ENCODE measurements at places on chromosomes 12 and 14.

DNA sequence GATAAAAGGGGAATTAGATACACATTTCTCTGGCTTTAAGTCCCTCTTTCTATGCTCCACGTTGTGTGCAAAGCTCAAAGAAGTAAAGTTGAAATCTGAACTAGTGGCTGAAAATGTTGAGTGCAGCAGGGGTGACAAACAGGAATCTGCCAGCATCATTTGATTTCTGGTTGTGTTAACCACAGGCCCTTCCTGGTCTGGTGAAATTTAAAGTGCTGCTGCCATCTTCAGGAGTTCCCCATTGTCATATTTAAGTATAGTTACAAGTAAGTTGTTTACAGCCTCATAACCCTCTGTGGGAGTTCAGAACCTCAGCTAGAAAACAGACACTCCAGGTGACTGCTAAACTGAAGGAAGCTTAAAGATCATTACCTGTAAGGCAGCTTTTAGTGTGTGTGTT, 90.9 kb upstream of the CCDC196 start:
- DNase-seq: no peak

DNA sequence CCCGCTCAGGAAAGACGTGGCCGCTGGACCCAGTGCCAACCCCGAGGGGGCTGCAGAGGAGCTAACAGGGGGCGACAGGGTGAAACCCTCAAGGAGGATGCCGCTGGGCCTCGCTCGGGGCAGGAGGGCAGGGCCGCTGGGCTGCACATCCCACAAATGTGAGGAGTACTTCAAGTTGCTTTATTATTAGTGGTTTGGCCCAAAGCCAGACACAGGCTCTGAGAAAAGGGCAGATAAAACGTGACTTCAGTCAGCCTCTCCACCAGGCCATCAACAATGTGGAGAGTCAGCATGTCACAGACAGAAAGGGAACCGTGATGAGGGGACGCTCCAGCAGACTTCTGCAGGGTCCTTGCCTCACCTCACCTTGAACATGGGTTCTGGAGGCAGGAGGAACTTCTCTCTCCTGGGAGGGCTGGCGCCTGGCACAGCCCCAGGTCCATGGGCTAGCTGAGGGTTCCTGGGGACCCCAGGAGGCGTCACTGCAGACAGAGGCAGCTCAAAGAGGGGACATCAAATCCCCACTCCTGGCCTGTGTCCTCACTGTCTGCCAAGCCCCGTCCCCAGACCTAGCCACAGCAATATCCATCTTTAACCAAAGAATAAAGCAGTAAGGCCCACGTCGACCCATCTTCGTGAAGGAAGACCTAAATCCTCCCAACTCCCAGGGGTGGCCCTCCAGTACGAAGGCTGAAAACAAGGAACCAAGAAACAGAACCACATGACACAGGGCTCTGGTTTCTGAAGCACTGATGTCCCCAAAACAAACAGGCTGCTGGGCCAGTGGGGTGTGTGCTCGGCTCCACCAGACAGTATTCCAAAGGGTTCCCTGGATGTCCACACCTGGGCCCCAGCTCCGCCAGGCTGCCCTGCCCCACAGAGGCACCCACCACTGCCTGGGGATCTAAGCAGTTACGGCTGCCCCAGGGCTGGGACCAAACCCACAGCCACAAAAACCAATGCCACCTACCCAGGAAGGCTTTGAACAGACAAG, 35.1 kb downstream of the CCDC85C start:
- no peak for DNase-seq

GRCh38 chr12:122659579-122659978, 43.6 kb downstream of the HCAR2 start:
- DNase-seq: no peak

DNA sequence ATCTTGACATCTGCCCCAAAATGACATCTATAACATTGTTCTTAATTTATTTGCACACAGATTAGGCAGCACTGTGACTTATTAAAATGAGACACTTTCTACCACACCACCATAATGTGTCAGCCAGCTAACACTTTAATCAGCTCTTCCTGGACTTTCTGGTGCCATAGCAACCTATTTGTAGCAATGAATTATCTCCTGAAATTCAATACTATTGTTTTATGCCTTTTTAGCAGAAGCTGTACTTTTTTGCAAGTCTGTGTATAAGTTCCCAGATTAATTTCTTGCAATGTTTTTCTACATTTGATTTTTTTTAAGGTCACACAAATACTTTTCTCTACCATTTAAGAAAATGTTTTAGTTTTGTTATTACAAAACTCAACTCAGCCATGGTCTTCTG, 72.8 kb upstream of the SAV1 start:
- no peak for DNase-seq

DNA sequence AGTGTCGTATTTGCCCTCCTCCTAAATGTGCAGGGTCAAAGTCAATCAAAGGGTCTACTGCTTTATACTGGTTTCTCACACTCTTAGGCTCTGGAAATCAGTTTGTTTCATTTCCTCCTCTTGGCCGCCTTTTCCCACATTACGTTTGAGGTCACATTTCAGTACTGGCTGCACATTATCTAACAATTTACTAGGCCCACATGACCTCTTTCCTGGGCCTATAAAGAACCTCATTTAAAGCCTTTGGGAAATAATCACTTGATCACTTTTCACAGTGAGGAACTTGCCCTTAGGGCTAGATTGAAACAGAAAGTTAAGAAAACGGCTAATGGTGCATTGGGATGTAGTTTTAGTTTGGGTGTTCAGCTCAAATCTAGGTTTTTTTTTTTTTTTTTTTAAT, 497.5 kb downstream of the RERGL start:
- DNase-seq: no peak

- DNase-seq: no peak
Measured at GRCh38 chr12:46487567-46488131, 115.1 kb upstream of the SLC38A2 start.

DNA sequence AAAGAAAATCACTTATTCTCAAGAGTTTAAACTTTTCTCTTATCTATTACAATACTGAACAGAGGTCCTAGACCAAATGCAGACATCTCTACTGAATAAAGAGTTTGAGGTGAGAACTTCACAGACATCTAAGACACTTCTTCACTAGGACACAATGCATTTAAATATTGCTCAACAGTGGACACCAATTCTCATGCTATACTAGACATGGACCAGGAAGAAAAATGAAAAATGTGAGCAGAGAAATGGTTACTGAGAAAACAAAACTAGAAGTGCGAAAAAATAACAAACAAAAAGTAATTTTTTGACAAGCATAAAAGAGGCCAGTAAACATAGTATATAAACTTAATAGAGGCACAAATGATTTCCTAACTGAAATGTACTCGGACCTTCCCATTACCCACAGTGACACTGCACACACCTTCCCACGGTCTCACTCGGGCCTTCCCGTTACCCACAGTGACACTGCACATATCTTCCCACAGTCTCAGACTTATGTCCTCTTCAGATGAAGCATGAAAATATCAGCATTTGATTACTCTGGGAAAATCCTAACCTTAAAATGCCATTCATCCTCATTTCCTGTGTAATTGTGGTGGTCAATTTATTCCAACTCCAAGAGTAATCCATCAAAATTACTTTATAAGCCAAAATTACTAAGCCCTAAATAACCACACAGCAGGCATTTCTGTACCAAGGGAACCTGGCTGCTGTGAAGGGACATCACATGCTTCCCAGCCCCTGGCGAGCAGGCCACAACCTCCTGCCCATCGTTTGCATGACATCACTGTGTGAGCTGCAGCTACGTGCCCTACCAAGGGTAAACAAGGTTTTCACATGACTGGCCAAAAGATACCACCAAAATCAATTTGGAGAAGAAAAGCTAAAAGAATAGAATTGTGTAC, 6.4 kb downstream of the SLC15A4 start:
- DNase-seq: no peak

DNA sequence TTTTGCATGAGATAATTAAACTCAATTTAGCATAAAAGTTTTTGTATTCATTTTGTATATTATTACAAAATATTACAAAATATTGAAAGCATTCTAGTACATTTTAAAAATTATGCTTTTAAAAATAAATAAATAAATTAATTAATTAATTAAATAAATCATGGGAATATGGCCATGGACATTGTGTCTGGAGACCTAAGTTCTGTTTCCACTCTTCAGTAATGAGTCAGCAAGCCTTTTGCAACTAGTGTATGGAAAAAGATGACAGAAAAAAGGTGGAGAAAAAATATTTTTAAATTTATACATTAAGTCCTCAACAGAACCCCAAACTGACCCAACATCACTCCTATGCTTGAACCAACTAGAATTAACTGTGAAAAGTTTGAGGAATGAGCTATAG, 1187.5 kb upstream of the USP15 start:
- no peak for DNase-seq

- DNase-seq: no peak
Measured at GRCh38 chr14:71891185-71891584, 41.0 kb upstream of the RGS6 start.

DNA sequence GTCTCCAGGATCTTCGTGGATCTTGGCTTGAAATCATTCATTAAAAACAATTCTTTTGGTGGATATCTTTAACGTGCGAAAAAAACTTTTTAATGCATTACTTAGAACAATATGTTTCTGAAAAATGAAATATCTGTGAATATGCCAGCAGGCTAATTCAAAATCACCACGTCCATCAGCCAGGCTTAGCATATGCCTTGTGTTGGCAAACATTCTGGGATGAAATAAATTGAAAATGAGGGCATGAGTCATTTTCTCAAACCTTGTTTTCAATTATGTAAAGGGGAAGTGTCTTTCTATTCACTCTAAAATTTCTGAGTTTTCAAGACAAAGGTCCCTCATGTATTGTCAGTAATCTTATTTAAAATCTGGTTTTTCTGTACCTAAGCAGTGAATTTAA, 393.9 kb downstream of the PAWR start:
- no peak for DNase-seq

DNA sequence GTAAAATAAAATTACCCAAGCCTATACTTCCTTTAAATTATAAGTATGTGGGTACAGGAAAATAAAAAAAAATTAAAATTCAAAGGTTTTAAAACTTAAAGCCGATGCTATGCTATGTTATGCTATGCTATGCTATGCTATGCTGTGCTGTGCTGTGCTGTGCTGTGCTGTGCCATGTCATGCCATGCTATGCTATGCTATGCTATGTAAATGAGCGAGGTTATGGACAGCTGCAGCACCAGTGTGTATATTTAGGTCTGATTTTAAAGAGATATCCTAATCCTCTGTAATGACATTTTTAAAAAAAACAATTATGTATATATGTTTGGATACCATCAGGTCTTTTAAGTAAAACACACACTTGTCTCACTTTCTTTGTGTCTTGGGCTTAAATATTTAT, 1822.0 kb upstream of the SEL1L start:
- no peak for DNase-seq

- DNase-seq: no peak
Measured at GRCh38 chr14:49754570-49755097, 13.3 kb upstream of the KLHDC2 start.

DNA sequence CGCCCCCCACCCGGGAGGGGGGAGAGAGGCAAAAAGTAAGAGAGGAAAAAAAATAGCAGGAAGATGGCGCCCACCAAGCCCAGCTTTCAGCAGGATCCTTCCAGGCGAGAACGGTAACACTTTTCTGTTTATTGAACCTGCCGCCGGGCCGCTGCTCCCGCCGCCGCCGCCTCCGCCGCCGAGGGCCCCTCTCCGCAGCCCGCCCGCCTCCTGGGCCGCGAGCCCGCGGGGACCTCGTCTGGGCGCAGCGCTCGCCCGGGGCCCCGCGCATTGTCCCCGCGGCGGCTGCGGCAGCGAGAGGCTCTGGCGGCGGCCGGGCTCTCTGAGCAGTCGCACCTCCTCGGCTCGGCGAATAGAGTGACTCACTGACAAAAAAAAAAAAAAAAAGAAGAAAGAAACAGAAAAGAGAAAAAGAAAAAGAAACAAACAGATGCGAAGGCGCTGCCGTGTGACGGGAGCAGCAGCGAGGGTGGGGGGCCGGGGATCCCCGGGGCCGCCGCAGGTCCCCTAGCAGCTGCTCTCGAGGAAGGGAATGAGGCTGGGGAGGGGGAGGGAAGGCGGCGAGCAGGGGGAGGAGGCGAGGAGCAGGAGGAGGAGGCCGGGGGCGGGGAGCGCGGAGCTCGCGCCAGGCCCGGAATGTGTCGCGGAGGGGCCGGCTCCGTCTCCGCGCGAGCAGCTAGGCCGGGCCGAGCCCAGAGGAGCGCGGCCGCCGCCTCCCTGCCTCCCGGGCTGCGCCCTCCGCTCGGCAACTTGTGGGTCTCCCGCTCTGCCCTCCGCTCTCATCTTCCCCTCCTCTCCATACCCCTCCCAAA, 781 bp downstream of the NPAS3 start:
- DNase-seq: no peak

All from stimulated activated CD8-positive, alpha-beta memory T cell treated with anti-CD3 and anti-CD28 coated beads, Interleukin-7, amount 100 ng/mL, for 1 hour (primary cell).